Gastroesophageal sphincter (tissue), 4 donors: ENCODE measurements at places on chromosomes 2 and 18. TPM values are rescaled to one million over a fixed set of nuclear protein-coding genes. Genes with fewer than 3 reads are reported as not detected.
A peak's percentile ranks its signal among the peaks of the same experiment; 100 is the strongest.

The SCN7A gene
- total RNA-seq = 92.5 TPM

The LCT gene
- total RNA-seq = not detected

DNA sequence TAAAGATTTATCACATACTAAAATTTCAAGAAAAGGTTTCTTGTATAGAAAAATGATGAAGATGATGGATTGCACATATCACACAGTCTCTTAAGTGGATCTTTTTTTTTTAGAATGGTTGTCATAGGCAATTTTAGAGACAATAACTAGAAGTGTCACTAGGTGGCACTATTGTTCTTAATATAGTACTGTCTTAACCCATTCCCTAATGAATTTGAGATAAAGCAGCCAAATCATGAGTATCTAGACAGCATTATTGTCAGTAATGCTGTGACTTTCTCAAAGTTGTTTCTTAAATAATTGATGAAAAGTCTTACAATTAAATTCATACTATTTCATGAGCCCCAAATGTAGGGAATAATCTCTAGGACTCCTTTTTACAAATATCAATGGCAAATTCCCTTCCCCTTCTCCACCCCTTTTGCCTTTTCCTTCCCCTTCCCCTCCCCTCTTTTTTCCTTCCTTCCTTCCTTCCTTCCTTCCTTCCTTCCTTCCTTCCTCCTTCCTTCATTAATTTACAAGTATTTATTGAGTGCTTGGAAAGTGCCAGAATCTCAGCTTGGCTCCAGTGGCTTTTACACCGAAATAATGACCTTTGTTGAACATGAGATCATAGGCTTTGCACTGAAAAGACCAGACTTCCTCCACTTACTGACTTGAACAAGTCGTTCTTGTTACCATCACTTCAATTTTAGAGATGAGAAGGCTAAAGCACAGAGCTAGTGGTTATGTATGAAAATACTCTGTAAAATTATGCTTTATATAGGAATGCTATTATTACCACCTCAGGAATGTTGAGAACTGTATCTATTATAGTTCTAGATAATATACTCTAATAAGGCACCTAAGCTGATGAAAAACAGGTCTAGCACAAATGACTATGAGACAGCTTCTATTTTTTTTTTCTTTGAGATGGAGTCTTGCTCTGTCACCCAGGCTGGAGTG is 19.8 kb downstream of the MYL12B start:
- peak; percentile 66 for ATAC-seq

GRCh38 chr2:145748927-145749326 is 1229.0 kb upstream of the ZEB2 start:
- ATAC-seq = no peak

The RAB17 gene
- 3.8 TPM for total RNA-seq

DNA sequence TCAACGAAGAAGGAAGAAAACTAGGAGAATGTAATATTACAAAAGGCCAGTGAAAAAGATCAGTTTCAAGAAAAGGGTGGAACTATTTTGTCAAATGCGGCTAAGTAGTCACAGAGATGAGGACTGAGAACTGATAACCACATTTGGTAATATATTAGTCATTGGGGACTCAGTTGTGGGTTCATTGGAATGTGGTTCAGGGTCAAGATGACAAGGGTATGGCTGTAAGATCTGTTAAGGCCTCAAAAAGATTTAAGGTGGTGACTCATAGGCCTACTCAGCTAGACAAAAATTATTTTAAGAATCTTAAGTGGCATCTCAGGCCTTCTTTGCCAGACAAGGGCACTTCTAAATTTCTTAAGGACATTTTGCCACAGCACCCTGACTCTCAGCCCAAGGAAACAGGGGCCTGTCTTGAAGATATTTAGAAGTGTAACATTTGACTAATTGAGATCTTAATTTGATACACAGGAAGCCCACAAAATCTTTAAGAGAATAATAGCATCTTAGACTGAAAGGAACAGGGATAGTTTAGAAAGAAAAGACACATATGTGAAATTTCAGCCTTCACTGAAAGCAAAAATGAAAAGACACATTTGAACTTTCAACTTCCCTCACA is 81.3 kb downstream of the STRADB start:
- no peak for ATAC-seq

- no peak for ATAC-seq
Measured at GRCh38 chr2:113124181-113124961, 3.0 kb upstream of the IL1RN start.

- ATAC-seq = peak; percentile 57
Measured at GRCh38 chr2:9757501-9758264, 85.6 kb upstream of the TAF1B start.

GRCh38 chr2:31223026-31223425 is 5.7 kb upstream of the CAPN14 start:
- ATAC-seq = no peak

GRCh38 chr2:238593236-238593635 is 166.5 kb downstream of the ASB1 start:
- ATAC-seq = no peak

The C2orf92 gene
- 1.5 TPM for total RNA-seq

- ATAC-seq = no peak
Measured at GRCh38 chr2:83817511-83817910, 641.6 kb downstream of the SUCLG1 start.

GRCh38 chr18:72336786-72337185 is 207.4 kb downstream of the CBLN2 start:
- ATAC-seq = no peak

GRCh38 chr2:26772064-26773001 is 8.2 kb downstream of the SLC35F6 start:
- ATAC-seq = peak; percentile 94

DNA sequence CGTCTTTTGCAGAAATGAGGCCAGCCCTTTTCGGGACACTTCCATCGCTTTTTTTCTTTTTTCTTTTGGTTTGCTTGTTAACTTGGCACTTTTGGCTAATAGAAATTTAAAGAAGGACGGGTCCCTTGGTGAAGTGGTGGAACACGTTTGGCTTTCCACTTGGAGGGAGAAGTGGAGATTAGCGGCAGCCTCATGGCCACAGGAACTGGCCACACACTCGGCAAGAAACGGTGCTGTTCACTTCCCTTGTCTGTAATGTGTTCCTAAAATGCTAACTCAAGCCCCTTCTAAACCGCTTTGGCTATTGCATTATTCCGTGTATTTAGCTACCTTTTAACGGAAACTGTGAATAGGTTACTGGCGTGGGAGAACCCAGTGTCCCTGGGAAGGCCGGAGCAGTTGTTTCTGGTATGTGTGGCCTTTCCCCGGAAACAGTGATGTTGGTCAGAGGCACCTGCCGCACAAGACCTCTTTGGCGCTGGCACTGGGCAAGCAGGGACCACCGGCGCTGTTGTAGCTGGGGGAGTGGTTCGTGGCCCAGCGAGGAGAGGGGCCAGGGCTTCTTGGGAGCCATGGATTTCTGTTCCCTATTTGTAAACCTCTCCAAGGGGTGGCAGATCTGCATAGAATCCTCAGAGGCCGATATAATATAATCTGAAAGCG is 981 bp downstream of the RAMP1 start:
- no peak for ATAC-seq

The DYSF gene
- 11.0 TPM for total RNA-seq

- no peak for ATAC-seq
Measured at GRCh38 chr2:38771632-38772031, 6.4 kb upstream of the GEMIN6 start.

The HJURP gene
- total RNA-seq = 3.1 TPM
